Motor neuron (in vitro differentiated cells): ENCODE measurements at places on chromosomes 12 and 14.

- no peak for ATAC-seq
Measured at GRCh38 chr14:79281244-79282152, 929.8 kb downstream of the DIO2 start.

GRCh38 chr14:67643713-67644112, 24.0 kb downstream of the ARG2 start:
- ATAC-seq: no peak

DNA sequence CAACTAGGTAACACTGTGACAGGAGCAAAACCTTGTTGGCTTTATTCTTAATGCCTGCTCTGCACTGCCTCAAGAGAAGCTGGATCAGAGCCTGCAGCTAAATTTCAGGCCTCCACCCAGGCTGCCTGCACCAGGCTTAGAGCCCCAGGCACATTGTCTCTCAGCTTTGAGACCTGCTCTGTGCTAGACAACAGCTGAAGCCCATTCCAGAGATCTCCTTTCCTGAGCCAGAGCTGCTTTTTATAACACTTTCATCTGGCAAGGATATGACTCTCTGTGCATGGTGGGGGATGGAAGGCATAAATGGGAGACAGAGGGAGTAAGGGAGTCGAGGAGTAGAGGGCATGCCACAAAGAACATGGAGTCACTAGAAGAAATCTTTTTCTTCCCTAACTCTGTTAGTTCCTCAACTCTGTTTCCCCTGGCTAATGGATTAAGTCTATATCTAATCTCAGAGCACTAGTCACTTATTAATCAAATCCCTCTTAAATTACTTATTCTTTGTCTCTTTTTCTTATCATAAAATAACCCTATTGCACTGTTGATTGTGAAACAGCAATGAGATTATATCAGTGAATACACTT, 27.1 kb upstream of the LUM start:
- ATAC-seq: no peak

- ATAC-seq: peak; percentile 55
Measured at GRCh38 chr12:75836533-75836932, 195.0 kb downstream of the PHLDA1 start.

DNA sequence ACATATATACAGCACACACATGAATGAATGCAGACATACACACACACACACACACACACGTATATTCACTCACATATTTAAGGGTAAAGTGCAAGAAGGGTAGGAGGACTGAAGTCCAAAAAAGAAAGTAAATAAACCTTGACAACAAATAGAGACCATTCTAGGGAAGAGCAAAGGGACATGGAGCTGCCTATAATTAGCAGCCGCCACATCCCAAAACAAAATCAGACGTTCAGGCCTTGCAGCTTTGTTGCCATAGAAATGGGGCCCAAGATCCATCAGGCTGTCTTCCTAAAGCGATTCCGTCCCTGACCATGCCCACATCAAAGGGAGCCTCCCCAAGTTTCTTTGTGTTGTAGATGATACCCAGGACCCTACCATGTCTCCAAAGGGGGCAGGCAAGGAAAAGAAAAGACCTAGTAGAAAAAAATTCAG, 703.5 kb upstream of the TBX3 start:
- no peak for ATAC-seq

- no peak for ATAC-seq
Measured at GRCh38 chr12:116421785-116422538, 137.2 kb upstream of the MAP1LC3B2 start.

DNA sequence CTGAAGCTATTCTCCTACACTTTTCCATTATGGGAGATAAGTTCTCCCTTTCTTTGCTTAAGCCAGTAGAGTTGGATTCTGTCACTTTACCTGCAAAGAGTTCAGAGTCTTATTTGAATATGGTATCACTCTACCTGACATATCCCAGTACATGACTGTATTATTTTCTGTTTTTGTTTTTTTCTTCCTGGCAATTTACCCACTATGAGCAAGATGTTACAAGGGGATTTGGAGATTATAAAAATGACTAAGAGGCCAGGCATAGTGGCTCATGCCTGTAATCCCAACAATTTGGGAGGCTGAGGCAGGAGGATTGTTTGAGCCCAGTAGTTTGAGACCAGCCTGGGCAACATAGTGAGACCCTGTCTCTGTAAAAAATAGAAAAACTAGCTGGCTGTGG, 46.4 kb upstream of the CHST11 start:
- ATAC-seq: no peak

GRCh38 chr12:43237238-43237879, 314.6 kb downstream of the ADAMTS20 start:
- no peak for ATAC-seq

DNA sequence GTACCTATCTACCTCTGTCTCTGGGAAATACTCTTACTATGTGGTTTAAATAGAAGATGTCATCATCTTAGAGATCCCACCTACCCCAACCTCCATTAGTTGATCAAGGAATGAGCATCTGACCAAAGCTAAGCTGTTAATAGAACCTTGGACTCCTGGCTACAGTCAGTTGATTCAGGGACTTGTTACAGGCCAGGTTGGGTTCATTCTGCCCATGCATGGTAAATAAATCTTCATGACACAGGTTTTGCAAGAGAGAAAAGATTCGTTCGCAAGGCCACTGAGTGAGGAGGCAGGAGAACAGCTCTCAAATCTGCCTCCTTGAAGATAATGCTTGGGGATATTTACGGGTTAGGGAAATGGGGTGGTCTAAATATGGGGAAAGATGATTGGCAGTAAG, 19.5 kb downstream of the SDR9C7 start:
- no peak for ATAC-seq

GRCh38 chr14:76946753-76947077, 81.8 kb downstream of the IRF2BPL start:
- no peak for ATAC-seq

DNA sequence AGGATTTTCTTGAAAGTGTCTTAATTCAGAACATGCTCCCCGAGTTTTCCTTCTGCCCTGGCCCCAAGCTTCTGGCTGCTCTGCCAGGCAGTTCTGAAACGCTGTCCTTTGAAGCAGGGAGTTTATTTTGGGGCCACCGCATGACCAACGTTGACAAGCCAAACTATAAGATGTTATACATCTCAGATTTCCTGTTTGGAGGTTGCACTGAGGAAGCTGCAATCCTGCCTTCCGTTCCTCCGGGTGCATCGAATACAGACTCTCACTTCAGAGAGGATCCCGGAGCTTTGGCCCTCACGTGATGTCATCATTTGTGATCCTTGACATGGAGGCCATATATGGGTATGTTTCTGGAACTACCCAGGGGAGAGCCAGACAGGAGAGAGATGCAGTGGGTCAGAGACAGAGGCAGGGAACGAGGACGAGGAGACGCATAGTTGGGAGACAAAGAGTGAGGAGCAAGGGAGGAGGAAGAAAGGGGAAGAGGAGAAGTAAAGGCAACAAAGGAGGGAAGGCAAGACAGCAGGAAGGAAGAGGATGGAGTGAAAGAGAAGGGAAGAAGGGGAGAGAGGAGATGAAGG, at the start of gene ASB2:
TSS of gene ASB2 (minus strand) at position 94 of the 581 bp plus-strand sequence. CDS start 12,031 bp downstream, outside the sequence.
- peak; percentile 91 for ATAC-seq

DNA sequence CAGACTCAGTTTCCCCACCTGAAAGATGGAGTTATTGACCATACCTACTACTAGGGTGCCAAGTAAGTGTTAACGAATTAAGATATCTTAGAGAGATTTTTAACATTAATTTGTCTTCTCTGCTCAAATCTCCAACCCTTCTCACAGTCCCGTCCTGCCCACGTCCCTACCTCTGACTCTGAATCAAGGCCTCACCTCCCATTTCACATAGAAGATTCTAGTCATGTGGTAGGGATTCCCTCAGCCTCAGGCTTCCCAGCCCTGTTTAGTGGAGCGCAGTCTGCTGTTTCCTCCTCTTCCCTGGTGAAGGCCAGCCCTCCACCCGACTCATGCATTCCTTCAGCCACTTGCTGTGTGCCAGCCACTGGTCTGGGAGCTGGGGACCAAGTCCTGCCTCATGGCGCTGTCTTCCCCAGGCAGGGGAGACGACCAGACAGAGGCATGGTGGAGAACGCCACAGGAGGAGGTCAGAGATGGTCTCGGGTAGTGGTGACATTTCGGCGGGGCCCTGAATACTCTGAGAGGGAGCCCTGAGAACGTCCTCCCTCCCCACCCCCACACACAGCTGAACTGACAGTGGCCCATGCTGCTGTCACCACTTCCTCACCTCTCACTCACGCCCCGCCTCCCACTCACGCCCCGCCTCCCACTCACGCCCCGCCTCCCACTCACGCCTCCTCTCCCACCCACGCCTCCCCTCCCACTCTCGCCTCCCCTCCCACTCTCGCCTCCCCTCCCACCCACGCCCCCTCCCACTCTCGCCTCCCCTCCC, 38.8 kb downstream of the TMEM63C start:
- no peak for ATAC-seq

GRCh38 chr12:24499151-24500146, 449.5 kb downstream of the BCAT1 start:
- peak; percentile 82 for ATAC-seq

DNA sequence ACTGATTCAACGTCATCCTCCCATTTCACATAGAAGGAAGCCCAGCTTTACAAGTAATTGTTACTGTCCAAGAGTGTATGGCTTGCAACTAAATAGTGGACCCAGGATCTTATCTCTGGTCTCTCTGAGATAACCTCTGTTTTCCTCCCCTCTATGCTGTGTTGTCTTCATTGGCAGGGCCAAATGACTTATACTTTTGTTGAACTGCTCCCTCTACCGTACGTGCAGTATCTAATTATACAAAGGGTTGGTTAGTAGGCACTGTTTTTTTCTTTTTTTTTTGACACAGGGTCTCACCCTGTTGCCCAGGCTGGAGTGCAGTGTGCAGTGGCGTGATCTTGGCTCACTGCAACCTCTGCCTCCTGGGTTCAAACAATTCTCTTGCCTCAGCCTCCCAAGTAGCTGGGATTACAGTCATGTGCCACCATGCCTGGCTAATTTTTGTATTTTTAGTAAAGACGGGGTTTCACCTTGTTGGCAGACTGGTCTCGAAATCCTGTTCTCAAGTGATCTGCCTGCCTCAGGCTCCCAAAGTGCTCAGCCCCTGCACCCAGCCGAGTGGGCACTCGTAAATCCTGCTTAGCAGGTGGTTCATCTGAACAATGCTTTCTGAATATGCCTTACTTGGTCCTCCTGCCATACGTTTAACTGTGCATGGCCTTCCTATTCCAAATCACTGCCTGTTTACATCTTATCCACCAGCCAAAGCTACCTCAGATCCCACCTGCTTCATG, 162.1 kb downstream of the ADCK1 start:
- ATAC-seq: no peak

DNA sequence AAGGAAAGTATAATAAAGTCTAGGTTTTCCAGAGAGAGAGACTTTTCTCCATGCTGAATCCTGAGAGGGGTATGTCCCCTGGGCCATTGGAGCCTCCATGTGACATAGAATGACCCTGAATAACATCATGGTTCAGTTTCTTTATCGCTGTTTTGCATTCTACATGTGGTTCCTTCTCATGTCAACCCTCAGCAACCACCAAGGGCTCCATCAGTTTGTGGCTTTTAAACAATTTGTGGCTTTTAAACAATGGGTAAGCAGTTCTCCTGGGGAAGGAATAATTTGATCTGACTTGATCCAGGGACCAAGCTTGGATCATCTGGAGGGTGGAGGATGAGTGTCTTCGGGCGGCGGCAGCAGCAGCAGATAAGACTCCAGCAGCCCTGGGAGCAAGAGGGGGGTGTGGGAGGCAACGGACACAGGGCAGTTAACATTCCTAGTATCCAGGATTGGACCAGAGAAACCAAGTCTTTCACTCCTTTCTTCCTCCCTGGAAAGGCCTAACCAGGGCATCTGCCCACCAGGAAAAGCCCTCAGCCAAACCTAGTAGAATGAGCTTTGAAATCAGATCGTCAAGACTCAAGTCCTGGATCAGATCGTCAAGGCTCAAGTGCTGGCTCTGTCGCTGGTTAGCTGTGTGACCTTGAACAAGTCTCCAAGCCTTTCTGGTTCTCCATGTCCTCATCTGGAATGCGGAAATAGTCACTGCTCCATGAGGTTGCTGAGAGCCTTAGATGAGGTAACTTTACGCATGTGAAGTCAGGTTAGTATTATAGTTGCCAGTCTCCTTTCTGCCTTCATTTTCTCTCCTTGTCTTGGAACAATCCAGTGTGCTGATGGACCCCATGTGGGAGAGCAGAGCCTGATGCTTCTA, 27.8 kb upstream of the FAM222A start:
- ATAC-seq: no peak

DNA sequence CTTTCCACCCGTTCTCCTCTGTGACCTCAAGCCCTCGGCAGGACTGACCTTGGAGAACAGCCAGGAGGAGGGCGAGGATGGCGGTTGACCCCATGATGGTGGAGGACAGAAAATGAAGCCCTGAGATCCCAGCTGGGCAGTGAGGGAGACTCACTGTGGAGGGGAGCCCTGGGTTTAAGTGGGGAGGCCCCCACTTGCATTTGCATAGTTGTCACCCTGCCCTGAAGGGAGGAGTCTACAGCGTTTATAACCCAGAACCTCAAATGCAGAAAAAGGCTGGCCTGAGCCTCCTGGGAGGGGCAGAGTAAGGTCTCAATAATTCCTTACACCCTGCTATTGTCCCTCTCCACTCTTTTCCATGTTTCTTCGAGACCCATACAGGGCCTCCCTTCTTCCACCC, 1052.7 kb downstream of the TMEM121 start:
- ATAC-seq: no peak

- no peak for ATAC-seq
Measured at GRCh38 chr12:124071075-124071443, 98.0 kb downstream of the ZNF664 start.

- ATAC-seq: peak; percentile 17
Measured at GRCh38 chr12:8077207-8077606, 4.9 kb upstream of the NECAP1 start.

- ATAC-seq: no peak
Measured at GRCh38 chr12:52358575-52359350, 8.5 kb downstream of the KRT85 start.

GRCh38 chr12:4274396-4275015, 944 bp downstream of the CCND2 start:
- ATAC-seq: no peak

DNA sequence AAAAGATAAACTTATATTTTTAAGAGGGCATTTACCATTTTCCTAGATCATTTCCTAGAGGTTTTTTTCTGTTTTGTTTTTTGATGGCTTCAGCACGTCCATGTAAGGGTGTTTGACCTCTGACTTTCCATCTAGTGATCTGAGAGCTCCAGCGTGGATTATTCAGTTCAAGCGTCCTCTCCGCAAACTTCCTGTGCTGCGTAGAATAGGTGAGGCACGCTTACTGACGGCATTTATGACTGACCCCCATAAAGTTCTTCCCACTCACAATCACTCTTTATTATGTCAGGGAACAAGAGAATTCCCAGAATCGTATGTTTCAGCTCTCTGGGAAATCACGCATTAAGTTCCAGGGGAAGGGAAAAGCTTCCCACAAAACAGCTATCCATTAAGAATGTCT, 16.4 kb downstream of the CCDC92 start:
- ATAC-seq: no peak

DNA sequence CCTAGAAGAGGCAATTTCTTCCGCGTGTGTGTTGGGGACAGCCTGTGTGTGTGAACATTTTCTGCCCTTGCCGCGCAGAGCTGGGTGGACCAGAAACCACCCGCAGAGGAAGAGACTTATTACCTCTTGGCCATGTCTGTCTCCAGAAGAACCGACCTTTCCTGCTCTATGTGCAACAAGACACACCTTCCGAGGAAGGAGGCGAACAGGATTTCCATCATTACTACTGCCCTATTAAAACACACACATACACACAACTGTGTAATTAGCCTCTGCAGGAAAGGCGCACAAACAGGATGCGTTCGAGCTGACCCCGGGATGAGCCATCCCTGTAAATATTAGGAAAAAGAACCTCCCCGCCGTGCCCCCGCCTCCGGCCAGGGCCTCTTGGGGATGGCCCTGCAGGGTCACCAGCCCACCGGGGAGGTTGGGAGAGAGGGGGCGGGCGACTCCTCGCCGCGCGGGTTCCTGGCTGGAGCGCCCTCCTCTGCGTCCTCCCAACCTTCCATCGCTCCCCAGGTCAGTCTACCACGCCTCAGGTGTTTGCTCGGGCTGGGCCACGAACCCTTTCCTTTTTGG, 484 bp upstream of the PRKCH start:
- no peak for ATAC-seq
